ENCODE measurements at places on chromosomes 5 and 9. TPM values are rescaled to one million over a fixed set of nuclear protein-coding genes. Genes with fewer than 3 reads are reported as not detected.

ORM2 gene
- 0.59 TPM for total RNA-seq

FOXD4L4 gene
- 0.18 TPM for total RNA-seq

OTP gene
- not detected for total RNA-seq

DNA sequence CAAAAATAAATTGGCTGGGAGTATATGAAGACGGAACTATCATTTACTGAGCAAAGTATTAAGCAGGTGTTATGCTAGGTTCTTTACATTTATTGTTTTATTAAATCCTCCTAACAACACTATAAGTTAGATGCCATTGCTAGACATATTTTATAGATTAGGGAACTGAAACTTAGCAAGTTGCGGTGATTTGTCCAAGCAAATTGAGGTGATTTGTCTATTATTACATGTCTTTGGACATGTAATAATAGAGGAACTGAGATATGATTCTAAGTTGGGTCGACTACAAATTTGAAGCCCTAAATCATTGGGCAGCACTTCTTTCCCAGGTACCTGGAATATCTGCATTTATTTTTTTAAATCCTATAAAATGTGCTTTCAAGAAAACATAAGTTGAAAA is 429.9 kb downstream of the GABRG2 start:
- H3K4me3 ChIP-seq = no peak overlapping the region
- no peaks in the 10 kb centered on the region for H3K4me1 ChIP-seq
- no peak for DNase-seq
- H3K27me3 ChIP-seq = no peaks in the 10 kb centered on the region
- H3K36me3 ChIP-seq = no peaks in the 10 kb centered on the region

GRCh38 chr5:33736510-33736909 is 155.3 kb downstream of the ADAMTS12 start:
- no peak overlapping the region for H3K27ac ChIP-seq
- no peaks in the 10 kb centered on the region for H3K36me3 ChIP-seq
- no peaks in the 10 kb centered on the region for H3K27me3 ChIP-seq
- H3K4me3 ChIP-seq = no peak overlapping the region
- H3K4me1 ChIP-seq = no peaks in the 10 kb centered on the region
- no peak for DNase-seq

DNA sequence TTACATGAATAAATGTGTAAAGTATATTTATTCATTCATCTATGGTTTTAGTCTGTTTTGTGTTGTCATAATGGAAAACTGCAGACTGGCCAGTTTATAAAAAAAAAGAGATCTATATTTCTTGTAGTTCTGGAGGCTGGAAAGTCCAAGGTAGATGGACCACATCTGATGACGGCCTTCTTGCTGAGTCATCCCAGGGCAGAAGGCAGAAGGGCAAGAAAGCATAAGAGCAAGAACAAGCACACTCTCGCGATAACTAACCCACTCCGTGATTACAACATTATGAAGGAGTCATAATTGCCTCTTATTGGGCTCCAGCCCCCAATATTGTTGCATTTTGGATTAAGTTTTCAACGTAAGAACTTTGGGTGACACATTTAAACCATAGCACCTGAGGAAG is 180.4 kb upstream of the DAB2 start:
- no peaks in the 10 kb centered on the region for H3K36me3 ChIP-seq
- no peak overlapping the region for H3K27ac ChIP-seq
- DNase-seq = no peak
- no peaks in the 10 kb centered on the region for H3K27me3 ChIP-seq

DNA sequence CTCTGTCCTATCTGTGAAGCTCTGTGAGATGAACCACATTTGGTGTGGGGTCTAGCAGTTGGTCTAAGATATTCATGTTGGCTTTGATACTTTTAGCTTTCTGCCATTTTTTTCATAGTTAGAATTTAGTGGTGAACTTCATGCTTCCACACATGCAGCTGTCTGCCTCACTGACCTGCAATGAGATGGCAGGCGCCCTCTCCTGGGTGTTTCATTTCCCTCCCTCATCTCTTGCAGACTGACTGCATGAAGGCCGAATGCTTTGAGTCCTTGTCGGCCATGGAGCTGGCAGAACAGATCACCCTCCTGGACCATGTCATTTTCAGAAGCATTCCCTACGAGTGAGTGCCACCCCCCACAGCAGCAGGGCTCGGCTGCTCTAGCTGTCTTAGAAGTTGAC is 26.1 kb upstream of the CKMT2 start:
- H3K27me3 ChIP-seq = no peaks in the 10 kb centered on the region
- no peak overlapping the region for H3K27ac ChIP-seq
- no peaks in the 10 kb centered on the region for H3K4me1 ChIP-seq

- no peak for DNase-seq
- no peak overlapping the region for H3K4me3 ChIP-seq
- no peaks in the 10 kb centered on the region for H3K27me3 ChIP-seq
- H3K4me1 ChIP-seq = no peaks in the 10 kb centered on the region
- H3K27ac ChIP-seq = no peak overlapping the region
These were observed 275.8 kb upstream of the ADRA1B start for GRCh38 chr5:159640446-159640845.

DNA sequence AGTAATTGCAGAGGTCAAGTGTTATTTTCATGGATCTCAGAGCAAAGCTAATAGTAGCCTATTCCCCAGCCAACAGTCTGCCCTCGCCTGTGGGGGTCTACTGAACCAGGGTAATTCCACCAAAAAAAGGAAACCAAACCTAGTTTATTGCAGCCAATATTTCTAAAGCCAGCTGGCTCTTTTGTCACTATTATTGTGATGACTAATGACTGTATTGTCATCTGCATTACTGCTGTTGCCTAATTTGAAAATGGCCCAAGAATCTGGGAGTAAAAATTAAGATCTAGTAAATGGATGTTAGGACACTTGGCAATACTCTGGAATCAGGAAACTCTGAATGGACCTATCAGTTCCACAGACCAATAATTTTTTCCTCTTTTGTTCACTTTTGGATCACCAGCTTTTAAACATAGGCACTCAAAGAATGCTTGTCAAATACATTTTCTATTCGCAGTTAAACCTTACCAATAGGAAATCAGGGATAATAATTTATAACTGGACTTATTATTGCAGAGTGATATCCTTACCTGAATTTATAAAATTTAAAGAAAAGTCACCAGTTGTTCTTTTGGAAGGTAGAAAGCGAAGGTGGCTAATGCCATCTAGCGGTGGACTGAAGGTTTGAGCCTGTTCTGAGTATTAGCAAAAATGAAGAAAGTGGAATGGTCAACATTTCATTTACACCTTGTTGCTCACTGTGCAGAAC is 69.2 kb downstream of the SYK start:
- H3K36me3 ChIP-seq = no peaks in the 10 kb centered on the region
- no peaks in the 10 kb centered on the region for H3K27me3 ChIP-seq
- peak; percentile 59 for DNase-seq
- no peak overlapping the region for H3K27ac ChIP-seq
- no peak overlapping the region for H3K4me3 ChIP-seq

DNA sequence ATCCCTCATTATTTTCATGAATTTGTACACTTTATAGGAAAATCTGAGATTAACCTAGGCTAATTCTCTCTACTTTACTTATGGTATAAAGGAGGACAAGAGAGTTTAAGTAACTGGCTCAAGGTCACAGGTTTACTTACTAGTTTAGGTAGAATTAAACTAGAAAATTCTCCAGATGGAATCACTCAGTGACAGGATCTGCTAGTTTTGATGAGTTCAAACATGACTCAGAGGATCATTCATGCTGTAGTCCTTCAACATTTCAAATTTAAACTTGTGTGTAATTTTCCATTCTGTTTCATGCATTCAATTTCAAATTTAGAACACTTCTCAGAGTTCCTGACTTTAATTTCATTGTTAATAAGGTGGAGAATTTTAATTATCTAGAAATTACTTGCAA is 485.7 kb upstream of the TUSC1 start:
- H3K27me3 ChIP-seq = no peaks in the 10 kb centered on the region
- H3K4me1 ChIP-seq = no peaks in the 10 kb centered on the region
- no peak overlapping the region for H3K27ac ChIP-seq
- DNase-seq = no peak
- no peaks in the 10 kb centered on the region for H3K36me3 ChIP-seq

Data from endodermal cell (in vitro differentiated cells).